ENCODE measurements at places on chromosomes 7 and 10. TPM values are rescaled to one million over a fixed set of nuclear protein-coding genes. Genes with fewer than 3 reads are reported as not detected.

The MCU gene
- 44.7 TPM for total RNA-seq

The WNT2 gene
- not detected for total RNA-seq

The FGFBP3 gene
- total RNA-seq = 0.74 TPM

The REEP3 gene
- total RNA-seq = 41.0 TPM

GRCh38 chr10:38025283-38025682 lies 14.8 kb downstream of the ZNF33A start:
- no peak for DNase-seq

DNA sequence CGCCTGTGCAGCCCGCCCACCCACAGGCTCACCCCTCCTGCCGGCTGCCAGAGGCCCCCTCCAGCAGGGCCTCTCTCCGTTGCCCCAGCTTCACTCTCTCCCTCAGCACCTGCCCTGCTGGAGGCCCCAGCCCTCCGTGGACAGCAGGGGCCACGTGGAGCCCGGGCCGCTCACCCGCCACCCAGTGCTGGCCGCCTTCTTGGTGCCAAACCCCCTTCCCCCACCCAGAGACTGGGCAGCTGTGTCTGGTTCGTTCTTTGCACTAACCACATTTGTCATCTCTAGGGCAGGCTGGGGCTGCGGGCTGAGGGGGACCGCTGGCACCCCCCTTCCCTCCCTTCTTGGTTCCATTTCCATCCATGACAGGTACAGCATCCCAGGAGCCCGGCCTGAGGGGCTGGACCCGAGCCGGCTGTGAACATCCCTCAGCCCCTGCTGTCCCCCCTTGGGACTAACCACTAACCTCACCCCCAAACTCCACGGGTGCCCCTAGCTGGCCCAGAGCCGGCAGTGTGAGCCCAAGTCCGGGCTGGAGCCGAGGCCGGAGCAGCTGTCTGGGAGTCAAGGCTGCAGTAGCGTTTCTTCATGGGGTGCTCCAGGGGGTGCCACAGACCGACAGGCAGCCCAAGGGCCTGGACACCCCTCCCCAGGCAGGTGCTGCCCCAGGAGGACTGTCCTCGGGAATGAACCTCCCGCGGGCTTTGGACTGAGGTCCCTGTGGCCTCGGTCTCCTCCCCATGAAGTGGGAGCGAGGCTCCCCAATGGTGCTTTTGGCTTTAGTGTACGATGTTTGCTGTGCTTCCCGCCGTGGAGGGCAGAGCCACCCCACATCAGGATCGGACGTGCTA lies 25.5 kb upstream of the AMZ1 start:
- DNase-seq = no peak

DNA sequence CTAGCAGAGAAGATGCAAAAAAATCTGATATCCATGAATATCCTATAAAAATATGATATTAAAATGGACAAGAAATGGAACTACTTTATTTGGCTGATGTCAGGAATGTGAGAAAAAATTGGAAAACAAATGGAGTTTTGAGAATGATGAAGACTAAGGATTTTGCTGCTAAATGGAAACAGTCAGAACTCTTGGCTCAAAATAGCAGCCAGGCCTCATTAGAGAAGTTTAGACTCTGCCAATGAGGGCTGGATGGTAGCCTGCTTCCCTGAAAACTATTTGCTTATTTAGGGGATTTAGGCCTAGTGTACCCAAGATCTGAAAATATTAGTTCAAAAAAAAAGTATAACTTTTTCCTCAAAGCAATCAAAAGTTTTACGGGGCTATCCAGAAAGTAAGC lies 458.5 kb downstream of the TFEC start:
- no peak for DNase-seq

All from vagina (tissue), 2 donors.